Neural crest cell (in vitro differentiated cells): ENCODE measurements at places on chromosomes 12 and 14.

GRCh38 chr12:51505360-51506105 lies 80.9 kb downstream of the SLC4A8 start:
- DNase-seq, result no peak

DNA sequence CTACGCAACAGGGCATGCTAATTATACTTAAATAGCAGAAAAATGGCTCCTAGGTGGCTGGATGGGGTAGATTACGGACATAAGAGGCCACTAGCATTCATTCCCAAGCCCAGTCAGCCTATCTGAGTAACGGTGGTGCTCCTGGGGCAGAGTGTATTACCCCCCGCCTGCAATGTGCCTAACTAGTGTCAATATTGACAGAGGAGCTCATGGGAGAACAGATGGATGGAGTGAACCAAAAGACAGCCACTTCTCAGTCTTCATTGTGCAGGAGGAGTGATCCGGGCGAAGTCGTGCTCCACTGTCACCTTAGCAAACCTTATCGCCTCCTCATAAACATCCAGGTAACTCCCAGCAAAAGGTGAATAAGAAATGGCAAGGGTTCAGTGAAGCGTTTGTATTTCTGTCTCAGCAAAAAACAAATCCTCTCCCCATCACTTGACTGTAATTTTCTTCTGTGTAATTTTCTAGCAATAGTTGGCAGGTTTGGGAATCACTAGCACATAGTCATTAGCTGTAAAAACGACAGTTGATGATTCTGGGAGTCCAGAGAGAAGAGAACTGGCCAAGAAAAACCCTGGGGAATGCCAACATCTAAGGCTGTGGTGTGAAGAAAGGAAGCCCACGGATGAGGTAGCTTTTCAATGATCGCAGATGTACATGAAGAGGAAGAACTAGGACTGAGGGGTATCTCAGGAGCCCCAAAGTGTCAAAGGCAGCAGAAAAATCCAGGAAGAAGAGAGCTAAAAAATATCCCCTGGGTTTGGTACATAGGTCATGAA lies 126.6 kb upstream of the BCL2L14 start:
- DNase-seq, result no peak

- no peak for DNase-seq
Measured at GRCh38 chr14:77965919-77966435, 166.1 kb downstream of the ADCK1 start.

DNA sequence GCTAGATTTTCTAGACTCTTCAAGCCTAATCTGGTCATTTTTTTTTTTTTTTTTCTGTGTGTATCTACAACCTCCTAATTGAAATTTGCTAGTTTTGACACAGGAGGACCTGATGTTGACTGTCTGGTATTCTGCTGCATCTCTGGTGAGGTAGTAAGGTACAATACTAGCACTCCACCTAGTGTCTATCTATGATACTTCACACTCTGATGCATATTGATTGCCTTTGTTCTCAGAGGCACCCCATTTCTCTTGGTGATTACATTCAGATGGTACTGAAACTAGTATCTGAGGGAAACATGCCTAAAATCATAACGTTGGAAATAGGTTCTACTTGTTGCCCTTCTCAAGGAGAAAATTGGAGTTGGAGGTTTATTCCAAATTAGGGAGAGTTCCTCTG lies 930.5 kb upstream of the NOVA1 start:
- no peak for DNase-seq

- no peak for DNase-seq
Measured at GRCh38 chr12:46547421-46548354, 175.1 kb upstream of the SLC38A2 start.

- DNase-seq, result no peak
Measured at GRCh38 chr12:32069071-32069470, 37.6 kb upstream of the BICD1 start.

GRCh38 chr12:53868511-53868986 lies 70.1 kb upstream of the HOXC13 start:
- DNase-seq, result no peak

DNA sequence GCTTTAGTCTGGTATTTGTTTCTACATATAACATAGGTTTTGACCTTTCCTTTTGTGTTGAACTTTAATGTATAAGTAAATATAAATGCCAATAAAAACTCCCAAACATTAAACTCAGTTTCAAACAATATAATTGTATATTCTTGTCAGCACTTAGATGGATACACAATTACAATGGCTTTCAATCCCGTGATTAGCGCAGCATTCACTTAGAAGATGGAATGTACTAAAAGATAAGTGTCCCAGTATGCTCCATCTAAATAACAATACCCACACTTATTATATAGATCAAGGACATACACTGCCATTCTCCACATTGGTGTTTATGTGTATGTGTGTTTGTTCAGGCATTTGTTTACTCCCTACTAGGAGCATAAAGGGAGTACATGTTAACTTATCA lies 193.1 kb downstream of the SOX5 start:
- DNase-seq, result no peak

DNA sequence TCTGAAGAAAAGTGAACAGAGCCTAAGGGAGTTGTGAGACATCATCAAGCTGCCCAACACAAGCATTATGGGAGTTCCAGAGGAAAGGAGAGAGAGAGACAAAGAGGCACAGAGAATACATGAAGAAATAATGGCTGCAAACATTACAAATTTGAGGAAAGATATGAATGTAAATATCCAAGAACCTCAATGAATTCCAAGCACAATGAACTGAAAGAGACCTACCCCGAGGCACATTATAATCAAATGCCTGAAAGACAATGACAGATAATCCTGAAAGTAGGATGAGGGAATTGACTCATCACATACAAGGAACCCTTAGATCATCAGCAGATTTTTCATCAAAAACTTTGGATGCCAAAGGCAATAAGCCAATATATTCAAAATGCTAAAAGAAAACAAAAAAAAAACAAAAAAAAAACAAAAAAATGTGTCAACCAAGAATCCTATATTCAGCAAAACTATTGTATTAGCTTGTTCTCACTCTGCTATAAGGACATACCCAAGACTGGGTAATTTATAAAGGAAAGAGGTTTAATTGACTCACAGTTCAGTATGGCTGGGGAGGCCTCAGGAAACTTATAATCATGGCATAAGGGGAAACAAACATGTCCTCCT lies 37.8 kb downstream of the BCL2L14 start:
- DNase-seq, result no peak

GRCh38 chr14:71348394-71348793 lies 441.1 kb downstream of the PCNX1 start:
- no peak for DNase-seq

GRCh38 chr12:27900920-27901879 lies 71.3 kb downstream of the PTHLH start:
- DNase-seq, result no peak

DNA sequence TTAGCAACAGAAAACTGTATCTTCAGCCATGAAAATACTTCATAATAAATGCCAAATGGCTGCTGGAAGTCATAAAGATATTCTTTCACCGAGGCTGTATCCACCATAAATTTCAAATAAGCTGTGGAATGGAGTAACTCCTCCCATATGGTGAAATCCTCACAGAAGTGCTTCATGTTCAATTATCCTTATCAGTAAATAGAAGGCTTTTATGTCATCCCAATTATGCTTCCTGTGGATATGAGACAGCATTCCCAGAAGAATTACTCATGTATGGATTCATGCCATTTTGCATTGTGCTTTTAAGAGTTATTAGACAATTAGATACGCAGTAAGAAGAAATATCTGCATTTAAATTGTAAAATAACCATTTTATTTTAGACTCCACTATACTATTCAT lies 99.0 kb downstream of the RTN1 start:
- no peak for DNase-seq

GRCh38 chr14:64292197-64292596 lies 2.0 kb downstream of the ESR2 start:
- DNase-seq, result no peak

DNA sequence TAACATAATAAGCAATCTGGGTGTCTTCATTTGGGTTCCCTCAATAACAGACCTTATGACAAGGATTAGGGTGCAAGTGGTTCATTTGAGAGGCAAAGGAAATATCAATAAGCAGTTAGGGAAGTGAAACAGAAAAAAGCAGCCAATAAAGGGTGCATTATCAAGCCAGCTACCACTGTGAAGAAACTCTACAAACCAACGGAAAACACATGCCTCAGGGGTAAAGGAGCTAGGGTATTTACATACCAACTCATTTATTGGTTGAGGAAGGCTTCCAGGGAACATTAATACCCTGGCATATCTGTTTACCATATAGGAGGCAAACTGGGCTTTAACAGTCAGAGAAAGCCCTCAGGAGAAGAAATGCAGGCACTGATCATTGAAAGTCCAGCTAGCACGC lies 22.7 kb upstream of the IFNG-AS1 start:
- DNase-seq, result no peak

- DNase-seq, result no peak
Measured at GRCh38 chr14:56933446-56933845, 123.2 kb upstream of the OTX2 start.

- DNase-seq, result no peak
Measured at GRCh38 chr12:122133192-122133950, 40.6 kb downstream of the IL31 start.

GRCh38 chr14:41668356-41668755 lies 61.7 kb downstream of the LRFN5 start:
- DNase-seq, result no peak

DNA sequence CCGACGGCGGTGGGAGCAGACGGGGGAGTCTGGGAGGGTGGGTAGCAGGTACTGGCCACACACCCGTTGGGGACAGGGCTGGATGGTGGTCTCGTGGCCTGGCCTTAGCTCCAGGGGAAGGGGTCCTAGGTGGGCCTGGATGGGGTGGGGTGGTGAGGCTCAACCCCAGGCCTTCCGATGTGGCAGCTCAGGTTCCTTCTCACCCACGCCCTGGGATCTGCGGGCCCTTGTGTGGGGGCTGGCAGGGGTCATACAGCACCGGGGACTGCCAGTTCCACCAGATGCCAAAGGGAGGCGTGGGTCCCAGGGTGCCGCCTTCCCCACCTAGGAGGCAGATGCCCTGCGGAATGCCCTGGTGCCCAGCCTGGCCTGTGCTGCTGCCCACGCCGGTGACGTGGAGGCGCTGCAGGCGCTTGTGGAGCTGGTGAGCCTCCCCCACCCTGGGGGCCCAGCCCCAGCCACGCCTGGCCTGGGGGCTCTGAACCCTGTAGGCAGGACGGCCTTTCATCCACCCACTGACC lies 21.0 kb downstream of the ASPG start:
- no peak for DNase-seq

- DNase-seq, result no peak
Measured at GRCh38 chr12:94730847-94731246, 80.5 kb upstream of the TMCC3 start.

DNA sequence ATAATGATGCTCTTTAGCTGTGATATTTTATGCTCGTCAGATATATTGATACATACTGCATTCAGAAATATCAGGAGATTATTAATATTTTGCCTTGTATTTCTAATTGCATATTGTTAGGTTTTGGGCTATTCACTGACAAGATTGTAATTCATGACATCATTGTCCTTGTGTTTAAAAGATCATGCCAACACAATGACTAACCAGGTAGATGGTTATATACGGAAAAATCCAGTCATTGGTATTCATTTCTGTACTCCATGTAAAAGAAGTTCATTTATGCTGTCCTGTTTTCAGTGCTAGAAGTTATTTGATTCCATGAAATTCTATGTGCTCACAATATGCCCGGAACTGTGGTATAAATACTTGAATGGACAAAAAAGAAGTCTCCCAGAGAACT lies 107.5 kb downstream of the KITLG start:
- DNase-seq, result no peak

DNA sequence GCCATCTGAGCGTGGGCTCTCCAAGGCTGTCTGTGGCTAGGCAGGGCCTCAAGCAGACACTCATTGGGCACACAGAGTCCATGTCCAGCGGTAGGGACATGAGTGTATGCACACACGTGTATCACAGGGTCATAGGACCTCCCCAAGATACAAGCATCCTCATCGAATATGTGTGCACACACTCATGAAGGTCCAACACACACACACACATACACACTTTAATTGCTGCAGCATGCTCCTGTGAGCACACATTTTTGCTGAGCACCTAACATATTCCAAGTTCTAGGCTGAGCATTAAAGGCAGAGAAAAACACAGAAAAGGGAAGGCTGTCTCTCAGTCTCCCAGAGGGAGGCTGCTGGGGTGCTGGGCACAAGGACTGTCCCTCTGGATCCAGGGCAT lies 59.3 kb upstream of the TBX3 start:
- no peak for DNase-seq

DNA sequence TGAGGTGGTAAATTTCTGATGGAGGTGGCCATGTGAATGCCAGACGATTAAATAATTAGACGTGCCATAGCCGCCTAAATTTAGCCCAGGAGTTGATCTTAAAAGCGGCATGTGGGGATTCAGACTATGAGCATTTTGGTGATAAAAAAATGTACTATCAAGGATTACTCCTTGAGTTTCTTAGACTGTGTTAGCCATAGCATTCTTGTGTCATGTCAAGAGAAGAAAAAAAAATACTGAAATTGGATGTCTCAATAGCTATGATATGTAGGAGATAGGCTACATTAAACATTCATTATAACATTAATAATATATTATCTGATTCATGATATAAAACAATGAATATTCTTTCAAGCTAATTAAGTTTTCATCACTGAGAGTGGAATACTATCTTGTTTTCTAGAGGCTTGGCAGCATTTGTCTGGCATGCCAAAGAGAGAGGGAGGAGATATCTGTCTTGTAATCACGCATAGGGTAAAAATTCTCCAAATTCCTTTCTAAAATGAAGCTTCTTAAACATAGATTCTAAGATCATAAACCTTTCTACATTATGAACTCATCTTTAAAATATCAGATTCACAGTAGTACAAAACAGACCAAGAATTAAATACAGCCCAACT lies 727.0 kb downstream of the C12orf50 start:
- DNase-seq, result no peak

DNA sequence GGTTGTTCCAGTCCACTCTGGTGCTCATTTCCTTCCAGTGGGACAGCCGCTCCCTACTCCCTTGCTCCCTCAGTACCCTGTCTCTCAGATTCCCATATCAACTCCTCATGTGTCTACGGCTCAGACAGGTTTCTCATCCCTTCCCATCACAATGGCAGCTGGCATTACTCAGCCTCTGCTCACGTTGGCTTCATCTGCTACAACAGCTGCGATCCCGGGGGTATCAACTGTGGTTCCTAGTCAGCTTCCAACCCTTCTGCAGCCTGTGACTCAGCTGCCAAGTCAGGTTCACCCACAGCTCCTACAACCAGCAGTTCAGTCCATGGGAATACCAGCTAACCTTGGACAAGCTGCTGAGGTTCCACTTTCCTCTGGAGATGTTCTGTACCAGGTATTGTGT lies 69.9 kb downstream of the RAD52 start:
- DNase-seq, result no peak

DNA sequence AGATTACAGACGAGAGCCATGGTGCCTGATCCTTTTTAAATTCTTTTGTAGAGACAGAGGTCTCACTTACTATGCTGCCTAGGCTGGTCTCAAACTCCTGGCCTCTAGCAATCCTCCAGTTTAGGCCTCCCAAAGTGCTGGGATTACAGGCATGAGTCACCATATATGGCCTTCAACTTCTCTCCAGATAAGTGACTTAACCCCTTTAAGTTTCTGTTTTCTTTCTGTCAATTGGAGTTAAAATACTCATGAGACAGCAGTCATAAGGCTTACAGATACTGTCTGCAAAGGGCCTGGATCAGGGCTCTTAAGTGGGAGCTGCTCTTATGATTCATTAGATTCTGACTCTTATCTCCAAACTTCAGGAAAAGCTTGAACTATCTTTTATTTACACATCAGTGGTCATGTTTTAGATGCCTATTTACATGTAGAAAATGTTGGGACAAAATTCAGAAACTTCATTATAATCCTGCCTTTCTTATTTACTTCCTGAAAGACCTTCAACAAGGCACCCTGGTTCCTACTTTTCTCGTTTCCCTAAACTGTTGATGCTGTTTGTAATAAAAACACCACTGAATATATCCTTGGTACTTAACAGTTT lies 271.5 kb upstream of the TBX3 start:
- DNase-seq, result no peak

- DNase-seq, result no peak
Measured at GRCh38 chr12:20444595-20445170, 76.3 kb downstream of the PDE3A start.
